ENCODE measurements at places on chromosomes 2 and 18. TPM values are rescaled to one million over a fixed set of nuclear protein-coding genes. Genes with fewer than 3 reads are reported as not detected.

GRCh38 chr2:119158563-119159347 lies at the start of gene C1QL2:
Gene C1QL2, minus strand, starts transcription at chr2:119158751. Its CDS starts 482 bp downstream, at chr2:119158269.
- peaks cover 21% of the 10 kb centered on the region for H3K27me3 ChIP-seq
- peaks cover 2% of the 10 kb centered on the region for H3K36me3 ChIP-seq
- no peak within 1 kb of the TSS for H3K27ac ChIP-seq
- peak; percentile 37 for DNase-seq
- H3K4me1 ChIP-seq: peaks cover 18% of the 10 kb centered on the region

GRCh38 chr18:11747731-11748130 lies 58.7 kb downstream of the GNAL start:
- no peak for DNase-seq
- peaks cover 6% of the 10 kb centered on the region for H3K4me1 ChIP-seq
- no peaks in the 10 kb centered on the region for H3K36me3 ChIP-seq
- no peak overlapping the region for H3K27ac ChIP-seq
- H3K4me3 ChIP-seq: no peak overlapping the region

The MAP3K20 gene
- 11.8 TPM for total RNA-seq

DNA sequence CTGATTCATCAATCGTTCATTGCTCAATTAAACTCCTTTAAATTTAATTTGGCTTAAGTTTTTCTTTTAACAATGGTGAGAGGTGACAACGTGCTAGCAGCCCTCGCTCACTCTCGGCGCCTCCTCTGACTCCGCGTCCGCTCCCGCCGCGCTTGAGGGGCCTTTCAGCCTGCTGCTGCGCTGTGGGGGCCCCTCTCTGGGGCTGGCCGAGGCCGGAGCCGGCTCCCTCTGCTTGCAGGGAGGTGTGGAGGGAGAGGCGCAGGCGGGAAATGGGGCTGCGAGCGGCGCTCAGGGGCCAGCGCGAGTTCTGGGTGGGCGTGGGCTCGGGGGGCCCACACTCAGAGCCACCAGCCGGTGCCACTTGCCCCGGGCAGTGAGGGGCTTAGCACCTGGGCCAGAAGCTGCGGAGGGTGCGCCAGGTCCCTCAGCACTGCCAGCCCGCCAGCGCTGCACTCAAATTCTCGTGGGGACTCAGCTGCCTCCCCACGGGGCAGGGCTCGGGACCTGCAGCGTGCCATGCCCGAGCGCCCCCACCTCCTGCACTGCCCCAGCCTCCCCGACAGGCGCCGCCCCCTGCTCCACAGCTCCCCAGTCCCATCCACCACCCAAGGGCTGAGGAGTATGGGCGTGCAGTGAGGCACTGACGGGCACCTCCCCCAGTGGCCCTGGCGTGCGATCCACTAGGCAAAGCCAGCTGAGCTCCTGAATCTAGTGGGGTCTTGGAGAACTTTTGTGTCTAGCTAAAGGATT lies 19.6 kb downstream of the ANKMY1 start:
- peaks cover 26% of the 10 kb centered on the region for H3K36me3 ChIP-seq
- peaks cover 3% of the 10 kb centered on the region for H3K4me1 ChIP-seq
- H3K4me3 ChIP-seq: no peak overlapping the region
- H3K27ac ChIP-seq: no peak overlapping the region
- no peak for DNase-seq
- no peaks in the 10 kb centered on the region for H3K27me3 ChIP-seq

DNA sequence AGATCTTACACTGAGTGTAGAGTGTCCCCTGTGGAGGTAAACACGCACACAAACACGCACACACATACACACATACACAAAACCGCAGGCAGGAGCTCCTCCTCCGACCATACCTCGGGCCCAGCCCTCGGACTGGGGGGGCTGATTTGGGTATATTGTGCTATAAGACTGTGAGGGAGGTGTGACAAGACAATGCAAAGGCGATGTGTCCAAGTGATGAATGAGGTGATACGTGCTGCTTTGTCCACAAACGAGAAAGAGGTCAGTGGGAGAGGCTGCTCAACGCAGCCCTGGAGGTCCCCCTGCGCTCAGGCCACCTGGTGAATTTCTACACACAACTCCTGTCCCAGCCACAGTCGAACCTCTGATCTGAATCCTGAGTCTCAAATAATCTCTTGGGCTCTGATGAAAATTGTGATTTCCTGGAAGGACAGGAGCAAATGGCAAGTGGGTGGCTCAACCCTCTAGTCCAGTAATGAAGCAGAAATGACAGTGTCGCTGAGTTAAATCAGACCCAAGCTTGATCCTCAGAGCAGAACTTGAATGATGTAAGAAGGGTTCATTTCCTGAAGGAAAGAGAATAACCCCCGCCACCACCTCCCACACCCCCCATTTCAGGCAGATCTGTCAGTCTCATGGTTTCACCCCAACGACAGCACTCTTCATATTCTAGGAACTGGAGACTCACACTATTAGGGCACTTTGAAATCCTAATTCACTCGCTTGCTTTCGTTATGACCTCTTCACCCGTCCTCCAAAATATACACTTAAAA lies 48.9 kb upstream of the ASXL2 start:
- H3K4me1 ChIP-seq: peaks cover 7% of the 10 kb centered on the region
- H3K27ac ChIP-seq: no peak overlapping the region
- no peak for DNase-seq
- H3K4me3 ChIP-seq: peak overlapping the region; percentile 16

The TLX2 gene
- total RNA-seq: not detected

- H3K27me3 ChIP-seq: peaks cover 4% of the 10 kb centered on the region
- H3K4me1 ChIP-seq: peaks cover 29% of the 10 kb centered on the region
- peaks cover 33% of the 10 kb centered on the region for H3K36me3 ChIP-seq
- no peak overlapping the region for H3K4me3 ChIP-seq
- no peak for DNase-seq
Measured at GRCh38 chr18:23230686-23231085, 95.4 kb downstream of the CABLES1 start.

- H3K4me1 ChIP-seq: peaks cover 63% of the 10 kb centered on the region
- DNase-seq: no peak
- H3K27me3 ChIP-seq: peaks cover 20% of the 10 kb centered on the region
- H3K4me3 ChIP-seq: no peak overlapping the region
Measured at GRCh38 chr2:36355890-36356297, 316 bp downstream of the CRIM1 start.

- no peak overlapping the region for H3K27ac ChIP-seq
- H3K27me3 ChIP-seq: no peaks in the 10 kb centered on the region
- H3K36me3 ChIP-seq: no peaks in the 10 kb centered on the region
- H3K4me1 ChIP-seq: no peaks in the 10 kb centered on the region
- no peak overlapping the region for H3K4me3 ChIP-seq
Measured at GRCh38 chr2:181130686-181131085, 150.3 kb downstream of the UBE2E3 start.

- no peak overlapping the region for H3K4me3 ChIP-seq
- H3K27me3 ChIP-seq: peaks cover 13% of the 10 kb centered on the region
- H3K36me3 ChIP-seq: no peaks in the 10 kb centered on the region
- H3K4me1 ChIP-seq: peaks cover 17% of the 10 kb centered on the region
Measured at GRCh38 chr18:37660658-37661057, 95.1 kb upstream of the CELF4 start.

DNA sequence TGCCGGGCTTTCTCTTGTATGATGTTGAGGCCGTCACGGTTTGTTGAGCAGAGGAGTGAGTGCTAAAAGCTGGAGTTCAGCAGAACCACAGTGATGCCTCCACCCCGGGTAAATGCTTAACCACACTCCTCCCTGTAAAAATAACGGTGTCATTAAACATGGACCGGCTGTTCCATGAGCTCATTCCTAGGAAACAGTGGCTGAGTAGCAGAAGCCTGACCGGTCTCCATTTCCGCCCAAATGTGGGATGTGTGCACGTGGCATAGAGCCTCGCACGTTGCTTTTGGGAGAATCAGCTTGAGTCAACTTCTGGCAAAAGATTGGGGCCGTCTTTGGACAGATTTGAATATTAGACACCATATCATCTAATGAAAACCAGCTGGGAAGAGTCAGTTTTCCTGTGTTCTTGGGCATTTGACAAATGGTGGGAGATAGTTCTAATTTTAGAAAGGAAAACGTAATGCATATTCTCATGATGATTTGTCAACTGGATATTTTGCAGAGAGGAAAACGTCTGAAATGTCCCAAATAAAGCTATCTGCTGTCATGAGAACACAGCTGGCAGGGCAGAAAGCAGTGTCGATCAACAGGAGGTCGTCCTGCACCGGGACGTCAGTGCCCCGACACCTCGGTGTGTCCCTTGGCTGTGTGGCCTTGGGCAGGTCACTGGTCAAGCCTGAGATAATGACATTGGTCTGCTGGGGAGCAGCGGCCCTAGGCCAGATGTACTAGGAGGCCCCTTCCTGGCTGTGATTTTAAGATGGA lies 42.4 kb downstream of the LRRFIP1 start:
- no peak overlapping the region for H3K27ac ChIP-seq
- peaks cover 29% of the 10 kb centered on the region for H3K4me1 ChIP-seq
- no peak for DNase-seq
- peaks cover 12% of the 10 kb centered on the region for H3K36me3 ChIP-seq

DNA sequence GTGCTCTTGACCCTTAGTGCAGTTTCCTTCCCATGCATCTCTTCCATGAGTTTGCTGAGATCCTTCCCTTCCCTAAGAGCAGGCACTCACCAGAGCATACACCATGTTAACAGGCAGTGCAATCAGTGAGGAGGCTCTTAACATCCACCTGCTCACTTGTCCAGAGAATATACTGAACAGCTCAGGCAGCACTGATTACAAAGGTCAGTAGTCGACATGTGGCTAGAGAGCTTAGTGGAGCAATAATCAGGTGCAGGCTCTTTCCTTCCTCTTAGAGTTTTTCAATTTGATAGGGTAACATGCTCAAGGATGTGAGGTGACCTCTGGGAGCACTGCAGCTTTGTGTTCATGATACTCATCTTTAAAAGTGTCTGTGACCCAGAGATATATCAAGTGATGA lies 144.1 kb upstream of the SETBP1 start:
- H3K4me3 ChIP-seq: no peak overlapping the region
- no peaks in the 10 kb centered on the region for H3K36me3 ChIP-seq
- H3K27me3 ChIP-seq: no peaks in the 10 kb centered on the region
- peaks cover 20% of the 10 kb centered on the region for H3K4me1 ChIP-seq

- H3K4me3 ChIP-seq: no peak overlapping the region
- peaks cover 2% of the 10 kb centered on the region for H3K27me3 ChIP-seq
- no peak for DNase-seq
Measured at GRCh38 chr2:126403039-126403628, 252.8 kb upstream of the GYPC start.

GRCh38 chr18:55089610-55090009 lies 130.3 kb upstream of the CCDC68 start:
- DNase-seq: no peak
- no peak overlapping the region for H3K27ac ChIP-seq
- peaks cover 3% of the 10 kb centered on the region for H3K4me1 ChIP-seq
- H3K27me3 ChIP-seq: peaks cover 5% of the 10 kb centered on the region
- no peaks in the 10 kb centered on the region for H3K36me3 ChIP-seq

- no peak overlapping the region for H3K4me3 ChIP-seq
- DNase-seq: no peak
- no peak overlapping the region for H3K27ac ChIP-seq
Measured at GRCh38 chr18:13374096-13374467, 155.5 kb downstream of the LDLRAD4 start.

DNA sequence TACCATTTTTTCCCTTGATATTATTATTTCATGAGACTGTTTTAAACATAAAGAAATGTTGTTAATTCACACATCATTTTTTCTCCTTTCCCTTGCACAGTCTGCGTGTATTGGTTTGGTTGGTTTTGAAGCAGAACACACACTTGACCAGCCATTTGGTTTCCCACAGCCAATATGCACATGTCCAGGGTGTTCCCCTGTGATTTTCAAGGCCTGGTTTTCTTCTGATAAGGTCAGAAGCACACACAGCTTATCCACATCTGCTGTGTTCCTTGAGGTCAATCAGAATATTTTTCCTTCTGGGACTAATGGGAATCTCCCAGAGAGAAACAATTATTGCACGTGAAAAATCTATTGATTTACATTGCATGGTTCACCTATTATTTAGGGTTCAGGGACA lies 103.2 kb upstream of the EFEMP1 start:
- peak overlapping the region; percentile 67 for H3K27ac ChIP-seq
- H3K36me3 ChIP-seq: no peaks in the 10 kb centered on the region
- DNase-seq: no peak
- H3K4me3 ChIP-seq: no peak overlapping the region
- H3K4me1 ChIP-seq: peaks cover 38% of the 10 kb centered on the region
- H3K27me3 ChIP-seq: peaks cover 4% of the 10 kb centered on the region

GRCh38 chr2:54047091-54047490 lies 68.3 kb upstream of the ACYP2 start:
- H3K4me3 ChIP-seq: no peak overlapping the region
- H3K27me3 ChIP-seq: peaks cover 1% of the 10 kb centered on the region
- no peak for DNase-seq
- H3K36me3 ChIP-seq: no peaks in the 10 kb centered on the region
- peaks cover 5% of the 10 kb centered on the region for H3K4me1 ChIP-seq

DNA sequence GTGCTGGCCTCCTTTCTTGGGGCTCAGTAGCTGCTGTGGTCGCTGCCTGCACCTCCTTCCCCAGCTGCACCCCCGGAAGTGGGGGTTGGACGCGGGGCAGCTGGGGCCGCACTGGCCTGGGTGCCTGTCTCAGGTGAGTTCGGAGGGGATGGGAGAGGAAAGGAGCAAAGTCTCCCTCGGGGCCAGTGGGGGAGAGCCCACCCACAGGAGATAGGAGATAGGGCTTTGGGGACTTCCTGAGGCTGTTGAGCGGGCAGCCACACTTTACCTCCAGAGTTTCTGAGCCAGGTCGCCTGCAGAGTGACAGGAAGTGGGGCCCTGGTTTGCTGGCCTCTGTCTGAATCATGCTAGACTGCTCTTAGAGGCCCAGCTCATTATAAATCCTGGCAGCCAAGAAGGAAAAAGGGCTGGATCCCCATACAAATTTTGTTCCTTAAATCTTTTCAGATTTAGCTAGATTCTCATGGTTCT lies 8.1 kb downstream of the MBP start:
- no peaks in the 10 kb centered on the region for H3K36me3 ChIP-seq
- H3K4me1 ChIP-seq: peaks cover 25% of the 10 kb centered on the region
- H3K27me3 ChIP-seq: peaks cover 2% of the 10 kb centered on the region
- no peak overlapping the region for H3K4me3 ChIP-seq

GRCh38 chr2:127169066-127169660 lies 50.9 kb downstream of the CYP27C1 start:
- no peak overlapping the region for H3K27ac ChIP-seq
- no peaks in the 10 kb centered on the region for H3K36me3 ChIP-seq
- DNase-seq: no peak
- H3K27me3 ChIP-seq: peaks cover 2% of the 10 kb centered on the region
- H3K4me3 ChIP-seq: no peak overlapping the region

GRCh38 chr2:188526701-188527100 lies 235.0 kb downstream of the GULP1 start:
- no peak for DNase-seq
- H3K27ac ChIP-seq: peak overlapping the region; percentile 12
- H3K27me3 ChIP-seq: no peaks in the 10 kb centered on the region
- H3K36me3 ChIP-seq: no peaks in the 10 kb centered on the region

GRCh38 chr2:189960346-189960745 lies 102.2 kb downstream of the MSTN start:
- no peak overlapping the region for H3K4me3 ChIP-seq
- no peaks in the 10 kb centered on the region for H3K4me1 ChIP-seq
- H3K27me3 ChIP-seq: no peaks in the 10 kb centered on the region
- no peaks in the 10 kb centered on the region for H3K36me3 ChIP-seq
- no peak overlapping the region for H3K27ac ChIP-seq
- no peak for DNase-seq
